Stimulated activated CD8-positive, alpha-beta memory T cell treated with anti-CD3 and anti-CD28 coated beads, Interleukin-4, amount 100 ng/mL, for 48 hours (primary cell): ENCODE measurements at places on chromosomes 1 and 21.
A peak's percentile ranks its signal among the peaks of the same experiment; 100 is the strongest.

DNA sequence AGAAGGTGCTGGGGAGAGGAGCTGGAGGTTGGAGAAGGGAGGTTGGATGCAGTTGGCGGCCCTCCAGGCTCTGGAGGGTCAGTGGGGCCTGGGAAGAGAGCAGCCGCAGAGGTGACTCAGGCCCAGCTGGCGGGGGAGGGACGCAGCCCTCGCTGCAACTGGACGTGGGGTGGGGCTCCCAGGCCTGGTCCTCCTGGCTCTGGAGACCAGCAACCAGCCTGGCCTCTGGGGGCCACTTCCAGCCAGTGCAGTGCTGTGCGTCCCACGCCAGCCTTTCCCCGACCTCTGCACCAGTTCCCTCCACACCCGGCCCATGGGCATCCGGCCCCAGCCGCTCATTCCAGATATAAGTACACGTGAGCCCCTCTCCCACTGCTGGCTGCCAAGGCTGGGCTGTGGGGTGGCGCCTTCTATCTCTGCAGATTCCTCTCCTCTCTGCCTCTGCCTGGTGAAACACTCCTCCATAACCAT is 38.0 kb upstream of the COL18A1 start:
- DNase-seq, result no peak

DNA sequence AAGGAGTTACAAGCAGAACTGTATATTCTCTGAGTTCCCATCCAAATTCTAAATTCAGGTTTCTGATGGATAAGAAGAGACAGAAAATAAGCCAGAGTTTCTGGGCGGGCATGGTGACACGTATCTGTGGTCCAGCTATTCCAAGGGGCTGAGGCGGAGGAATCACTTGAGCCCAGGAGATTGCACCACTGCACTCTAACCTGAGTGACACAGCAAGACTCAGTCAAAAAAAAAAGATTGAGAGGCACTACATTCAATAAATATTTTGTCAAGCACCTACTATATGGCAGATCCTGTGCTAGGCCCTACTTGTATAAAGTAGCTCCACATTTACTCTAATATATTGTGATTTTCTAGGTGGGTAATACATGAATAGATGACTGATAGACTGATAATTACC is 6.4 kb upstream of the FRRS1 start:
- DNase-seq, result no peak

- DNase-seq, result no peak
These were observed 44.1 kb upstream of the EIF4G3 start for GRCh38 chr1:21220815-21221214.

DNA sequence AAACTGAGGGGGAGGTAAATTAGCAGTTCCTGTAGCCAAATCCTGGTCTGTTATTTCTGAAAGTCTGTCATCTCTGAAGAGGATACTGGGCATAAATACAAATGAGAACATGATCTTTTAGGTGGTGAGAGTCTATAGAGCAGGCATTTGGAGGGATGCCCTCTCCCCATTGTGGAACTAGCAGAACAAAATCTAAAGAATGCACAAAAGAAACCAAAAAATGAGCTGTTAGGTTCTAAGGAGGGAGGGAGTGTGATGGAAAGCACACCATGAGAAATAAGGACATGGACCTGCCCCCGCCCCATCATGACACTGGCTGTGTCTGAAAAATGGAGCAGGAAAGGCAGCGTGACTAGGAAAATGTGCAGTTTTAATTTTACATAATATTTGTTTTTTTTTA is 262.0 kb downstream of the KIF26B start:
- DNase-seq, result no peak

GRCh38 chr21:28884481-28884880 is 108.2 kb downstream of the LTN1 start:
- no peak for DNase-seq

DNA sequence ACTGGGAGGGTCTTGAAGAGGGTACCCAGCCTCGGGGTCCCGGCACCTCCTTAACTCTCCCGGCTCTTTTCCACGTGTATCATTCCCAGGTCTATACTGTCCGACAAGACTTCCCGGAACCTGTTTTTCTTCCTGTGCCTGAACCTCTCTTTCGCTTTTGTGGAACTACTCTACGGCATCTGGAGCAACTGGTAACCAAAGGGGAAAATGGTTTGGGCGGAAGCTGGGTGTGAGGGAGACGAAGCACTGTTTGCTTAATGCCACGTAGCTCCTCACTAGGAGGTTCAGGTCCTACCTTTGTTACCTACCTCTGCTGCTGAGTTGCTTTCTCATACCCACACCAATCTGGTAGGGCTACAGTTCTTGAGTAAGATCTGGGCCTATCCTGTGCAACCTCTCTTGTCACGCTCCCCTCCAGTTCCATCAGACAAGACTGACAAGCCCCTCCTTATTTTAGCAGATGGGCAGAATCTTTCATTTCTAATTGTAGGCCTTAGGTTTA is 642 bp downstream of the SLC30A7 start:
- peak; percentile 59 for DNase-seq

DNA sequence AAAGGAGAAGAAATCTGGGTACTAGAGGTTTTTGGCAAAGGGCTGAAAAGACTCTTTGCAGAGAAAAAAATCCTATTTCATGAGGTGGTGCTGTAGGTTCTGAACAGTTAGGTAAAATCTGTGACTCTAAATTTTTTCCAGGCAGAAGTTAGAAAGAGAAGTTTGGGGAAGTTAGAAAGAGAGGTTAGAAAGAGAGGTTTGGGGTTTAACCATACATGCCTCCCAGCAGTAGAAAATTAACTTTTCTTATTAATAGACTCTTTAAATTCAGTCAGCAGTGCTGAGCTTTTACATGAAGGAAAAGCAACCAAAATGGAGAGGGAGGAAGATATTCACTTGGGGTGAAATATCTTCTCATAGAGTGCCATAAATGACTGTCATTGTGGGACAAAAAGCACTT is 12.2 kb downstream of the AMY1C start:
- no peak for DNase-seq
